Activated T-helper 17 cell treated with anti-CD3 and anti-CD28 coated beads, Interleukin-2, amount 50 U/mL, for 72 hours (primary cell): ENCODE measurements at places on chromosomes 12 and 14.

DNA sequence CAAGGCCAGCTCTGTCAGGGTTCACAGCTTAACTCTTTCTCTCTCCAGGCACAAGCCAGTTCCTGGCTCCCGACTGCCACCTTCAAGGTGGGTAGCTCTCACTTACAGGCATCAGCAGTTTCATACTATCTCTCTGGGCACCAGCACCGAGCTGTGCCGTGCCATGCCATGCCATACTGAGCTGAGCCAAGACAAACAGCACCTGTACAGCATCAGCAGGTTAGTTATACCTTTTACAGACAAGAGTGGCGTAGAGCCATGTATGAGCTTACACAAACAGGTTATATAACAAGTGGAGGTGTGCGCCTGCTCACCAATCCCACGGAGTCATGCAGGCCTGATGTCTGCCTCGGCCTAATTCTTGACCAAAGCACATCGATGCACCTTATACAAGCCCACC lies 1098.7 kb downstream of the AACS start:
- no peak for ATAC-seq

DNA sequence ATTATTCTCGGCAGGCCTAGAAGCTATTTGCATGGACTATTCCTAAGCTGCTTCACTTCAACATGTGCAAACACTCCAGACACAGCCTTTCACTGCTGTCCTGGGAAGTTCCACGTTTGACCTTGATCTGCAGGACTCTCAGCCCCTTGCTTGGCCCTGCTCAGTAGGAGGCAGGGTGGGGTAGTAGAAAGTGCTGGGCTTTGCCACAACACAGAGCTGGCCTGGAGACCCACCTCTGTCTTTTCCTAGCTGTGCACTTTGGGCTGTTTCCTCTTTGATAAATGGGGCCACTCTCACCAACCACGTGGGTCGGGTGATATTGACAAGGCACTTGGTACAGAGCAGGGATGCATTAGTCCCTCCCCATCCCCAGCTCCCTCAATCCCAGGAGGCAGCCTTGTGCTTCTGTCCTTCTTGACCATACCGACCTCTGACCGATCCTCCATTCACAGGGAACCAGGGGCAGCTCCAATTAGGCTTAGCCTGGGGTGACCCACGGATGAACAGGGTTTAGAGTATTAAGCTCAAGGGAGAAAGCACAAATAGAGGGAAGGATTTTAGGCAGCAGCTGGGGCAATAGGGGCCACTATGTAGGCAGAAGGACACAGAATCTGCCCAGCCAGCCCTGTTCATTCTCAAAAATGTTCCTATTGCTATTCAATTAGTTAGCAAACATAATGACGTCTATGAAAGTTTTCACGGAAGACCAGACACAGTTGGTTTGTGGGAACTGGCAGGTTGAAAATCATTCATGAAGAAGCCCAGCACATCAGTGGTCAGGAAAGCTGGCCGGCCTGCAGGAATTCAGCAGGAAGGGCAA lies 63.3 kb downstream of the SYNE3 start:
- no peak for ATAC-seq

DNA sequence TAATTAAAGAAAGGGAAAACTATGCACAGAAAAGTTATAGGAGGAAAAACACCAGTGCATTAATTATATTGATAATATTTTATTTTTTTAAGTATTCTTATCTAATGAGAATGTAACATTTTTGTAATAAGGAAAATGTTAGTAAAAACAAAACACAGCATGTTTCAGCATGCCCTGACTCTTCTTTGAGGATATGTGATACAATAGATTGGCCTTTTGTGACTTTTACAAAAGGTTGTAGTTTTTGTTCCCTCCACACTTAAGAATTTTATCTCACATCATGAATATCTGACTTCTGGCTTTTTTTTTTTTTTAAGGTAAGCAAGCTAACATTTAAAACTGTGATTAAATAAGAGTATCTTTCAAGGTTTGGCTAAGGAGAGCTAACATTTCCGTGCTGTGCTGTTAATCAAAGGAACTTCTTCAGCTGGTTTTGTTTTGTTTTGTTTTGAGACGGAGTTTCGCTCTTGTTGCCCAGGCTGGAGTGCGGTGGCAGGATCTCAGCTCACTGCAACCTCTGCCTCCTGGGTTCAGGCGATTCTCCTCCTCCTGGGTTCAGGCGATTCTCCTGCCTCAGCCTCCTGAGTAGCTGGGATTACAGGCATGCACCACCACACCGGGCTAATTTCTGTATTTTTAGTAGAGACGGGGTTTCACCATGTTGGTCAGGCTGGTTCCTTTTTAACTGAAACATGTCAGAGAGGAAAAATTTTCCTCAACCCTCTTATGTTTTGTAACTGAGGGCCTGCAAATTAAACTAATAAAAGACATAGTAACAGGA lies 30.8 kb upstream of the RESF1 start:
- ATAC-seq = peak; percentile 79

DNA sequence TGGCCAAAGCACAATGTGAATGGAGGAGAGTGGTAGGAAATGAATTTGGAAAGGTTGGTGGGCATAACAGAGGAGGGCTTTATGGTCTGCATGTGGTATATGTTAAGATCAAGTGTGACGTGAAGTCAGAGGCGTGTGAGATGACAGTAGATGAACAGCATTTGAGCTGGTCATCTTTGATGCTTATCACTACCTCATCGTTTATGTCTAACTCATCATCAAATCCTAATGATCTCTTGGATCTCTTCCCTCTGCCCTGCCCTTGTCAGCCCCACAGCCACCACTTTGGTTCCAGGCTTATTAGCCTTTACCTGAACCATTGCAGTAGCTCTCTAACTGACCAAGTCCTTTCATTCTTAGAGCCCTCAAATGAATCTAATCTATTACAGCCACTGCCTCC lies 132.5 kb downstream of the LLPH start:
- no peak for ATAC-seq

DNA sequence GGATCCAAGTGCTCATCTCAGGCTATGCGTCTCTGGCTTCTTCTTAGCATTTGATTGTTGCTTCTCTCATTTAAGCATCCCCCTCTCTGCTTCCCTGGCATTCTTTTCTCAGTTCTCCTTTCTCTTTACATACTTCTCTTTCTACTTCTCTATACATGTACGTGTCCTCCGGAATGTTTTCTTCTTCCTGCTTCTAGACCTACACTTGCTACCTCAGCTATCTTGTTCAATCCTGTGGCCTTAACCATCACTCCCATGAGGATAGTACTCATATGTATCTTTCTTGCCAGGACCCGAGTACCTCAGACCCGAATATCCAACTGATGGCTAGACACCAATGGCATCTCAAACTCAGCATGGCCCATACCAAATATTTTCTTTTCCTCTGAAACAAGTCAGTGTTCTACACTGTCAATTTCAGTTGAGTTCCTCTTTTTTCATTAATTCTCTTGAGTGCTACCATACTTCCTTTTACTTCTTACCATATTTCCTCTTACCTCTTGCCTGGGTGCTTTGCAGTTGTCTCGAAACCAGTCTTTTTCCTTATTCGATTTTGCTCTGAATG lies 115.1 kb upstream of the SLC38A2 start:
- no peak for ATAC-seq

- no peak for ATAC-seq
These were observed 49.0 kb upstream of the EGLN3 start for GRCh38 chr14:33999771-34000291.

DNA sequence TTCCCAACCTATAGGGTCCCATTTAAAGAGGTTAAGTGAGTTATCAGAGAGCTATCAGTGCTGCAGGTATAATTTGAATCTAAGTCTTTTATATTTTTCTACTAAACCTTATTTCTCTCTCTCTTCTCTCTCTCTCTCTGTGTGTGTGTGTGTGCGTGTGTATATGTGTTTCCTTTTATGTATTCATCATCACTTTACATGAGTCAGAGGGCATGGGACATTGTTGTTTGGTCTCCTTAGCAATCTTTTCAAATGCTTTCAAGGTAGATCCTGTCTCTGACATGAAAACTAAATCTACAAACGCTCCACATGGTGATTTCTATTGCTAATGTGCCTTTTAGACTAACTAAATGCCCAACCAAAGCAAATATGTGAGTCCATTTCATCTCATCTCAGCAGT lies 459.7 kb downstream of the BTG1 start:
- ATAC-seq = peak; percentile 62

DNA sequence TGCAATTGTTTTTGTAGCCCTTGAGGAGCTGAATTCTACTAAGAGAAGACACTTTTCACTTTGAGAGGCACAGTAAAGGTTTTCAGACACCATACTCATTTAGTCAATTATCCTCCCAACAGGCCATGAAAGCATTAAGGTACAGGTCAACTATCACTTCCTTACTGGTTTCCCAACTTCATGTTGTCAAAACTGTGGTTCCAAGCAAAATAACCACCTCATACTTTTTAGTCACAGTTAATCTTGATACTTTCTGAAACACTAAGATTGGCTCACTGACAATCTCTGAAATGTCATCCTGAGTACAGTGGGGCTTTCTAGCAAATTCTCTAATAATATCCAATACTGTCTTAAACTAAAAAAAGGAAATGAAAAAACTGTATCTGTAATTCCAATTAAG lies 71.7 kb downstream of the SLC2A13 start:
- ATAC-seq = no peak

GRCh38 chr14:64707661-64708060 lies 3.4 kb downstream of the PLEKHG3 start:
- ATAC-seq = peak; percentile 66

GRCh38 chr12:62925680-62926079 lies 9.3 kb downstream of the PPM1H start:
- no peak for ATAC-seq

GRCh38 chr12:9646794-9647781 lies 22.4 kb upstream of the CLEC2D start:
- ATAC-seq = peak; percentile 2

GRCh38 chr12:88698471-88698870 lies 118.2 kb upstream of the KITLG start:
- ATAC-seq = no peak

GRCh38 chr12:73221836-73222235 lies 949.7 kb downstream of the TRHDE start:
- no peak for ATAC-seq

DNA sequence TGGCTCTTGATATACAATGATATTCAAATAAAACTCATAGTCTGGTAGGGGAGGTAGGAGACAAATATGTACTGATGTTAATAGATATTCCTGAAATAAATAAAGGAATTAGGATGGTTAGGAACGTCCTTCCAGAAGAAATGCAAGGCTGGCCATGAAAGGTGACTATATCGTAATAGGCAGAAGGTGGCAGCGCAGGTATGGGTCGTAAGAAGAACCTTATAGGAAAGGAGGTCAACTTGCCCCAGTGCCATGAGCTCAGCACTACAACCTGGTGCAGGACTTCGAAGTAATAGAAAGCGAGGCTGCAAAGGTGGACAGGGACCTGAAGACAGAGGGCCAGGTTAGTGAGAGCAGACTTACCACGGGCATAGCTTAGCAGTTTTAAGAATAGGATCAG lies 55.3 kb upstream of the FGD4 start:
- ATAC-seq = no peak

GRCh38 chr12:103705927-103706326 lies 118.9 kb downstream of the STAB2 start:
- no peak for ATAC-seq

- peak; percentile 3 for ATAC-seq
These were observed 447 bp upstream of the NUBPL start for GRCh38 chr14:31560759-31561154.

- no peak for ATAC-seq
These were observed 12.1 kb upstream of the KRT77 start for GRCh38 chr12:52715416-52715815.

- ATAC-seq = peak; percentile 79
These were observed 36.7 kb downstream of the TMBIM6 start for GRCh38 chr12:49777800-49778748.

GRCh38 chr14:61515436-61516117 lies 179.7 kb upstream of the HIF1A start:
- no peak for ATAC-seq

DNA sequence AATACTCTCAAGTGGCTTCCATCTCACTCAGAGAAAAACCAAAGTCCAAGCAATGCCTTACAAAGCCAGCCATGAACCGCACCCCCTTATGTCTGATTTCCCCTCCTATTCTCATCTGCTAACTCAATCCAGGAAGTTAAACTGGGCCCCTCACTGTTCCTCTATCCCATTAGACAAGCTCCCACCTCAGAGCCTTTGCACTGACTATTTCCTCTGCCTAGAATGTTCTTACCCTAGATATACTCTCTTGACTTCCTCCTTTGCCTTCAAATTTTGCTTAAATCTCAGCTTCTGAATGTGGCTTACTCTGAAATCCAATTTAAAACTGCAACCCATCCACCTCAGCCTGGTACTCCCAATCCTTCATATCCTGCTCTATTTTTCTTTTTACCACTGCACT lies 257.0 kb upstream of the USP15 start:
- no peak for ATAC-seq

- no peak for ATAC-seq
These were observed 41.8 kb downstream of the DDX51 start for GRCh38 chr12:132102297-132102696.

GRCh38 chr14:100285021-100285912 lies 21.0 kb downstream of the SLC25A29 start:
- peak; percentile 92 for ATAC-seq

DNA sequence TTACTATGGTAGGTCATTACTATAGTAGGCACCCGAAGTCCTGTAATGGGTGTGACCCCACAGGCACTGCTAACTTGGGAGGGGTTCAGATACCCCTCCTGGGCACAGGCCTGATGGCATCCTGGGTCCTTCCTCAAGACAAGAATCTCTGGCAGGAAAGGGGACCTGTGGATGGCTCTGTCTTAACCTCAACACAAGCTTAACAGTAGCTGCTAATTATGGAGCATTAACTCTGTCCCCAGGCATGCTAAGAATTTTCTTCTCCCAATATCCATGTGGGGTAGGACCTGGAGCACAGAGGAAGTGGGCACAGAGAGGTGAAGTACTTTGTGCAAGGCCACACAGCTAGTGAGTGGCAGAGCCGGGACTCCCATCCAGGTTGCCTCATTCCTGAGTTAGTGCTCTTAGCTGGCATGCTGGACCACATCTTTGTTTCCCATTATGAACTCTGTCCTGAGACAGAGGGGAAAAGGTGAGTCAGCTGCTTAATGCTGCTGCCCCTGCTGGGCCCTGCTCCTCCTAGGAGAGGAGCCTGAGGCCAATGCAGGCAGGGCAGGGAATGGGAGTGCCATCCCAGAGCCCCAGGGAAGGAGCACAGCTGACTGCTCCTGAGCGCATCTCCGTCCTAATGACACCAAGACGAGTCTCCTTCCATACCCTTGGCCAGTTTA lies 32.1 kb downstream of the GALNT16 start:
- no peak for ATAC-seq

DNA sequence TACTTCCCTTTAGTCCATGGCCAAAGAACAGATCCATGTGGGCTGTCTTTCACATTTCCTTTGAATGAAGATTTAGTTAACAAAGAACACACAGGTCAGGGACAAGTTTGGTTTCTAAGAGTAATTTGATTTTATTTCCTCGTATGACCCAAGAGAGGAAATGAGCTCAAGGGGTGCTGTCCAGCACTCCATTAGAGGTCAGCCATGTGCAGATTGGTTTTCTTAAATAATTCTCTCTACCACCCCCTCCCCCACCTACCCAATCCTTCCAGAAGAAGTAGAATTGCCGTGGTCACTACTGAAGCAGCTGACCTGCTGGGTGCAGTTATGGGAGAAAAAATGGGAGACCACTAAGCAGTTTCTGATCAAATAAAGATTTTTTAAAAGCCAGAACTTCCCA lies 13.9 kb upstream of the OAS1 start:
- no peak for ATAC-seq
